A549 treated with CORT108297 at 1 μM for 4 hours (cell line): ENCODE measurements at places on chromosomes 16 and 17. TPM values are rescaled to one million over a fixed set of nuclear protein-coding genes. Genes with fewer than 3 reads are reported as not detected.

The LRRC37A2 gene
- 2.8 to 3.9 TPM (median 3.4 TPM) in 5 replicates for total RNA-seq

The AGRP gene
- not detected in 5 replicates for total RNA-seq

The KCNH4 gene
- total RNA-seq, result 0.15 to 0.49 TPM (median 0.39 TPM) in 5 replicates

The ZNF747 gene
- 3.8 to 4.6 TPM (median 4.5 TPM) in 5 replicates for total RNA-seq

The TMC7 gene
- total RNA-seq, result 7.2 to 10.8 TPM (median 9.9 TPM) in 5 replicates

The MYO19 gene
- total RNA-seq, result 52.3 to 68.3 TPM (median 60.5 TPM) in 5 replicates

The UNC45B gene
- total RNA-seq, result not detected in 5 replicates

The MYH3 gene
- 0.70 to 1.4 TPM (median 0.96 TPM) in 5 replicates for total RNA-seq

The MIF4GD gene
- 31.4 to 39.6 TPM (median 37.2 TPM) in 5 replicates for total RNA-seq

The ENPP7 gene
- not detected in 5 replicates for total RNA-seq

The FOXK2 gene
- total RNA-seq, result 45.4 to 56.4 TPM (median 51.6 TPM) in 5 replicates

The SLC52A1 gene
- total RNA-seq, result 0.44 to 1.2 TPM (median 0.95 TPM) in 5 replicates

The MSRB1 gene
- 25.7 to 36.5 TPM (median 34.4 TPM) in 5 replicates for total RNA-seq

The SLC43A2 gene
- total RNA-seq, result 3.9 to 7.9 TPM (median 7.2 TPM) in 5 replicates

The PRR35 gene
- 0.11 to 0.21 TPM (median 0.16 TPM) in 5 replicates for total RNA-seq
